ENCODE measurements at places on chromosomes 4 and X.

GRCh38 chr4:98512918-98513317, 145.5 kb downstream of the TSPAN5 start:
- no peak for DNase-seq

- DNase-seq, result no peak
Measured at GRCh38 chrX:6678313-6678712, 143.4 kb upstream of the VCX3A start.

GRCh38 chrX:133670383-133670782, 255.1 kb upstream of the GPC4 start:
- DNase-seq, result peak; percentile 21

GRCh38 chr4:118173956-118174725, 139.9 kb downstream of the NDST3 start:
- no peak for DNase-seq

- DNase-seq, result no peak
Measured at GRCh38 chrX:10945498-10945897, 165.6 kb upstream of the HCCS start.

GRCh38 chr4:118981171-118981838, 92.7 kb downstream of the SYNPO2 start:
- DNase-seq, result no peak

GRCh38 chr4:70838666-70839588, 763 bp downstream of the GRSF1 start:
- DNase-seq, result peak; percentile 60

DNA sequence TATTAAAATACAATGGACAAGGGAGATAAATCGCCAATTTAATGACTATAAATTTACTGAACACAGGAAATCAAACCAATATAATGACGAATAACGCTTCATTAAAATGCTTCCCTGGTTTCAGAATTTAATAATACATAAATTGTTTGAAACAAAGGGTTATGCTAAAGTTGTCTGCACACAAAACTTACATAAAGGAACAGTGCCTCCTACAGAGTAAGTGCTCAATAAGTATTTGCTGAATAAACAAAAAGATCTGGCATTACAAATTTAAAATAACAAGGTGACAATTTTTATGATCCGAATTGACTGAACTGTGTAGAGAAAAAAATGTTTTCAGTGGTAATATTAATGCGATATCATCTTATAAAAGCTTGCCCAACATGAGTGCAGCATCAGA, 69.6 kb downstream of the NOCT start:
- DNase-seq, result peak; percentile 41

- DNase-seq, result no peak
Measured at GRCh38 chr4:141721174-141721573, 84.8 kb downstream of the IL15 start.

- no peak for DNase-seq
Measured at GRCh38 chr4:5631352-5632065, 76.8 kb downstream of the EVC2 start.

- no peak for DNase-seq
Measured at GRCh38 chrX:48558271-48558670, 16.0 kb upstream of the RBM3 start.

DNA sequence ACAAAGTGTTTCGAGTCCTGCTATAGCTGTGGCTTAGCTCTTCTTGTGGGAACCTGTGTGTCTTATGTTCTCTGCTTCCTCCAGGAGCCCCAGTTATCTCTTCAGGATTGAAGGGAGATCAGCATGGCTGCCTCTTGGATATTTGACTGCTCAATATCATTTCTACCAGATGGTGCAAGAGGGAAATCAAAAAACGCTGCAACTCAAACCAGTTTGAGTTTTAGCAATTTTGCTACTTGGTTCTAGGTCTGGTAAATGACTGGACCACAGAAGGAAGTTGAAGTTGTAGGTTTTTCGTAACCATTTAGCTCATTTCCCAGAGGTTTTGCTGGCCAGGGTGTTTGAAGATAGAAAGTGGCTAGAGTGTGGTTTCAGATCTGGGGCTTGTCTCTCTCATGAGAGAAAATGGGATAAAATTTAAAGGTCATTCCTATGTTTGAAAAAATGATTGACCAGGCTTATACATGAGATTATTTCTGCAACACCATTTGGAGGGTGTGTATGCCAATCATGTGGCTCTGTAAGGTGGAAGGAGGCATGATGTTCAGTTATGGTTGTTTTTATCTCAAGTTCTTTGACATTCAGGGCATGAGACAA, 210.4 kb downstream of the SPRY1 start:
- no peak for DNase-seq

DNA sequence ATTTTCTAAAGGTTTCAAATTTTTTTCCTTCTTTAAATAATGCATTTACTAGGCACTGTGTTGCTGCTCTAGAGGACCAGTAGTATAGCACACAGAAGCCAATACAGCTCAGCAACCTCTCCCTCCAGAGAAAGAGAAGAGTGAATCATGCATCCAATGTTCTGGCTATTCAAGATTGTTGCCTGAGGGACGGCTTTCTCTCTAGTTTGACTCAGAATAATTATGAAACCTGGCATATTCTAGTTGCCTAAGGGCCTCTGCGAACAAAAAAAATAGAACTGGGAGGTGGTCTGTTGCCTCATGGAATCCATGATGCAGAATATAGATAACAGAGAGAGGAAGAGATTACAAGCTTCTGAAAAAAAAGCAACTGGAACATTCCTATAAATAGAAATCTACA, 1233.3 kb upstream of the PABPC4L start:
- DNase-seq, result no peak

GRCh38 chrX:39755143-39756032, 342.4 kb downstream of the BCOR start:
- DNase-seq, result no peak

DNA sequence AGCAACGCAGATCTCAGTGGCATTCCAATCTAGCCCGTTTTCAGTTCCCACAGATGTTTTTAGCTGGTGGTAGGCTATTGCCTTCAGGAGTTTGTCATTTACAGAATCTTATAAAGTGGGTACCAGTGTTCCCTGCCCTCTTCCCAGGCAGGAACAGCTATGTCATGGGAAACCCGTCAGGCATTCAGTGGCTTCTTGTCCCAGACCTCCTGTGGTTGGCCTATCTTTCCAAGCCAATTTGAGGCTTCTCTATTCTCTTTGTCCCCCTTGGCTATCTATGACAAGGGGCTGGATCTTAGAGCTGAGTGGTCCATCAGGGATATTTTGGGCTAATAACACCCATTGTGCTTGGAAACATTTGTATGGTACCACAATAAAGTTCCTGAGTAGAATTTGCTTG, 33.6 kb upstream of the RPL34 start:
- no peak for DNase-seq

GRCh38 chr4:158667651-158668198, 4.0 kb downstream of the C4orf46 start:
- peak; percentile 59 for DNase-seq

DNA sequence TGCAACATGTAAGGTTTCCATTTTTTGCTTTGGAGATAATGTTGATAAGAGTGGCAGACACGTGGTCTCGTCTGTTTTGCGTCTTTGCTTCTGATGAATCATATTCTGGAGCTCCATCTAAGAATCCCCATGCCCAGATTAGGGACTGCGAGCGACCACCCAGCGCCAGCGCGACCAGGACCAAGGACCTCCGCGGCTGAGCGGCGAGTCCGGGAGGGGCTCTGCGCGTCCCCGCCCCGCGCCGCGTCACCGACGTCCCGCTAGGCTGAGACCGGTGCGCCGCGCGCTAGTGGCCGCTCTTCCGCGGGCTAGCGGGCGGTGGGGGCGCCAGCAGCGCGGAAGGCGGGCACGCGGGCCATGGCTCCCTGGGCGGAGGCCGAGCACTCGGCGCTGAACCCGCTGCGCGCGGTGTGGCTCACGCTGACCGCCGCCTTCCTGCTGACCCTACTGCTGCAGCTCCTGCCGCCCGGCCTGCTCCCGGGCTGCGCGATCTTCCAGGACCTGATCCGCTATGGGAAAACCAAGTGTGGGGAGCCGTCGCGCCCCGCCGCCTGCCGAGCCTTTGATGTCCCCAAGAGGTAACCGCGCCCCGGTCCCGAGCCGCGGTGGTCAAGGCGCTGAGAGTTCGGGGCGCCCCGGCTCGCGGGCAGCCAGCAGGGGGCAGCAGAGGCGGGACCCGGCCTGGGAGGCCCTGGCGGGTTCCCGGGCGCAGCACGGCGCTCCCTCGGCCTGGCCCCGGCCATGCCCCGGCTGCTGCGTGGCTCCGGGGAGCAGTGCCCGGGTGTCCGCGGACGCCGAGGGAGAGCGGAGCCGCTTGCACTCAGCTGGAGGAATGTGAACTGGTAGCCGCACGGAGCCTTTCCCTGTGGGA, at the start of gene SRD5A3:
Gene SRD5A3 (plus strand): TSS at position 263 of the 871 bp plus-strand sequence. CDS start 95 bp downstream, at position 358.
- DNase-seq, result peak; percentile 89

DNA sequence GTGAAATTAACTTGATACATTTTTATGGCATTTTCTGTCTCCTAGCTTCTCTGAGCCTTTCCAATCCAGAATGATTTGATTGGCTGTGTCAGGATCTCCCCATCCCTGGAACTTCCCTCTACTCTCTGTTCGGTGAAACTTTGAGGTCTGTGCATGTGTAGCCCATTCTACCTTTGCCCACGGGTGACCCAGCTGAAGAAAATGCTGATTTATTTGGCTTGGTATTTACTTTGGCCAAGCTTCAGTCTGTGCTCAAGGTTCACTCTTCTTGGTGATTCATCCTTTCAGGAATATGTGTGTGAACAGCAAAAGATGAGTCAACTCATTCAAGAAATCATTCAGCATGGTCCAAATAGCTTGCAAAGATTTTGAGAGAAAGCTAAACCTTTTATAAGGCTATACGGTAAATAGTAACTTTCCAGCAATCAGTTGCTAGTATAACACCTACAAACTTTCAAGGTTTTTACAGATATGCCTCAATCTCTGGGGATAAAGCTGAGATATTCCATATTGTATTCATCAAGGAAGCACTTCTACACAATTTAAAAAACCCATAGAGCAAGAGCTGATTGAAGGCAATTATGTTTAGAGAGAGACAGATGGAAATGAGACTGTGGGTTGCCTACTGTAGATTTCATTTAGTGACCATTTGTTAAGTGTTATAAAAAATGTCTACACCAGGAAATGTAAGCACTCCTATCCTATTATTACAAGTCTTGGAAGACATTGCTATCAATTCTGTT, 233.9 kb upstream of the CXXC4 start:
- DNase-seq, result no peak

DNA sequence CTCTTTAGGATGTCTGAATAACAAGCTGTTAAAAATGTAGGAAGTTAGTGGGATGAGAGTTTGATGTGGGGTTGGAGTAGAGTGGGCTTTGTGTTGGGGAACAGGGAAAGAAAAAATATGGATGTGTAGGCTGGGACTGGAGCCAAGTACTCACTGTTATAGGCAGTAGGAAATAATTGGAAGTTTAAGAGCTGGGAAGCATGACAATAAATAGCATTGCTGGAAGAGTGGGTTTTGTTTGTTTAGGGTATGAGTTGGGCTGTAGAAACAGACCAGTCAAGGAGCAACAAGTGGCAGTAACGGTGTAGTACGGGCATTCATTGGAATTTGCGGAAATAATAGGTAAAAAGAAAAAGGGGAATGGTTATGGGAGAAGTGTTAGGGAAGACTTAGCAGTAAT, 81.6 kb downstream of the KDM6A start:
- no peak for DNase-seq

GRCh38 chrX:149853925-149854324, 27.1 kb upstream of the MAGEA8 start:
- DNase-seq, result no peak

DNA sequence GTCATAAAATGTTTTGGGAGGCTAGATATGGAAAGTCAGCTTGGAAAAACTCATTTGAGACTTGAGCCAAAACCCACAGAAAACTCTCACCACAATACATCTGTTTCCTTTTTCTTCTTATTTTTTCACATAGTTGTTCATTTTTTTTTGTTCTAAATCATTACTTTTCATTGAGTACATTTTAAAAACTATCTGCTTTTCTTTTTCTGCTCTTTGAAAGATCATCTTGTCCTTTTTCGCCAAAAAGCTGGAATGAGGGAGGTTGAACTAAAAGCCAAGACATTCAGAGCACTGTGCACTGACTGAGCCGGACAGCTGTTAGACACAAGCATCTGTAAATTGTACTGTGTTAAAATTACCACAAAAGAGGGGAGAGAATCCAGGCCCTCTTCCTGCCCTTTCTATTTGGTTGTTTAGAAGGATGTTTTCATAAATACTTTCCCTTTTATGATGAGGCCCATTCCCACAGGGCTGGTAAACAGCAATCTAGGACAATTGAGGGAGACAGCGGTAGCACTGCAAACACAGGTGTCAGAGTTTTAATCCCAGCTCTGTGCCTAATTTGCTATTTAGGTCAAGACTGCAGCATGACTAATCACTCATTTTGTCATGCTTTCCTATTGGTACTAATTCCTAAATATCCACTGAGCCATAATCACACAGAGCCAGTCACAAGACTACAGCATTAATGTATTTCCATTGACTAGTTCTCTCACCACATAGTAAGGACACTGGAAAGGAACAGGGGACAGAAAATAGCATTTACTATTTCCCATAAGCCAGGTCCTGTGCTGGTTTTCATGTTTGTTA, 7.3 kb upstream of the RNF150 start:
- DNase-seq, result no peak

DNA sequence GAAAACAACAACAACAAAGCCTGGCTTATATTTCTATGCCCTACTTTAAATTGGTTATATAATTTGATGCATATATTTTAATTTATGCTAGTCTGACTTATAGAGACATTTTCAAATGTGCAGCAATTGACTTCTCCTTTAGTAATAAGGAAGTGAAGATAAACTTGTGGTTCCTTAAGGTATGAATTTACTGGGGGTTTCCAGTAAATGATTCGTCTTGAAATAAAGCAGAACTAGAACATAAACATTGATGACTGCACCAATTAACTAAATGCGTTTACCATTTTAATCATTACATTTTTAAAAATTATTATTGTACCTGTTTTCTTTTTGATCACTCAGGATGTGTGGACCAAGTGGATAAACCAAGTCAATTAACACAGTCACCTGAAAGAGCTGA, 99.6 kb upstream of the CCSER1 start:
- no peak for DNase-seq

DNA sequence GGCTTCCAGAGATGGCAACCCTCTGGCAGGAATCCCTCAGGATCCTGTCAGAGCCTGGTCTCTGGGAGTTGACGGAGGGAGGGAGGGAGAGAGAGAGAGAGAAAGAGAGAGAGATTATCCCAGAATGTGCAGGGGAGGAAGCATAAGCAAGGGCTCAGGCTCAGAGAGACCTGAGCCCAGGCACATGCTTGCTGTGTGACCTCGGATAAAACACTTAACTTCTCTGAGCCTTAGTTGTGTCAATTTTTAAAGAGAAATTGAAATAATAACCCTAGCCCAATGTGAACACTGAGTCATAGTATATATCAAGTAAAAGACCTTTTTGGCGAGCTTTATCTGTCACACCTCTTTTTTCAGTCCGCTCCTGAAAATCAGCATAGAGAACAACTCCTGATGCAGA, 473 bp upstream of the USP51 start:
- DNase-seq, result no peak

- no peak for DNase-seq
Measured at GRCh38 chrX:47629419-47630200, at the start of gene CFP. Gene CFP, minus strand, starts transcription at chrX:47629930. Its CDS starts 86 bp downstream, at chrX:47629844.

All from CD8-positive, alpha-beta T cell (primary cell).